PC-3 (cell line): ENCODE measurements at places on chromosomes 16 and 17. TPM values are rescaled to one million over a fixed set of nuclear protein-coding genes. Genes with fewer than 3 reads are reported as not detected.
A peak's percentile ranks its signal among the peaks of the same experiment; 100 is the strongest.

DNA sequence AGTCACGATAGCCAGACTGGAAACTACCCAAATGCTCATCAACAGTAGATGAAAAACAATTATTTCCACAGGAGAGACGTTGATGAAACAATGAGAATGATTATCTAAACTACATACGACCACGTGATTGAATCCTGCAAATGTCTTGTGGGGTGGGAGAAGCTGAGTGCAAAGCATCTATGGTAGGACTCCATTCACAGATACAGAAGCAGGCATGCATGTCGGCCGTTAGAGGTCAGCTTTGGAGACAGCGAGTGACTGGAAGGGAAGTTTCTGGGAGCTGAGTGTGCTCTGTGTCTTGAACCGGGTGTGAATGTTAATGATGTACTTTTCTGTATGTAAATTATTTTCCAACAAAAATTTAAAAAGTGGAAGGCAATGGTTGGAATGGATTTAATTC lies 71.5 kb upstream of the DNAJA2 start:
- DNase-seq: no peak

GRCh38 chr16:49183911-49184310 lies 97.7 kb downstream of the CBLN1 start:
- peak; percentile 52 for DNase-seq

- DNase-seq: no peak
Measured at GRCh38 chr17:27895123-27895895, 2.1 kb upstream of the LYRM9 start.

Gene ZPBP2
- not detected in 2 replicates for total RNA-seq

Gene HOXB6
- 9.5 and 11.3 TPM in 2 replicates for total RNA-seq

DNA sequence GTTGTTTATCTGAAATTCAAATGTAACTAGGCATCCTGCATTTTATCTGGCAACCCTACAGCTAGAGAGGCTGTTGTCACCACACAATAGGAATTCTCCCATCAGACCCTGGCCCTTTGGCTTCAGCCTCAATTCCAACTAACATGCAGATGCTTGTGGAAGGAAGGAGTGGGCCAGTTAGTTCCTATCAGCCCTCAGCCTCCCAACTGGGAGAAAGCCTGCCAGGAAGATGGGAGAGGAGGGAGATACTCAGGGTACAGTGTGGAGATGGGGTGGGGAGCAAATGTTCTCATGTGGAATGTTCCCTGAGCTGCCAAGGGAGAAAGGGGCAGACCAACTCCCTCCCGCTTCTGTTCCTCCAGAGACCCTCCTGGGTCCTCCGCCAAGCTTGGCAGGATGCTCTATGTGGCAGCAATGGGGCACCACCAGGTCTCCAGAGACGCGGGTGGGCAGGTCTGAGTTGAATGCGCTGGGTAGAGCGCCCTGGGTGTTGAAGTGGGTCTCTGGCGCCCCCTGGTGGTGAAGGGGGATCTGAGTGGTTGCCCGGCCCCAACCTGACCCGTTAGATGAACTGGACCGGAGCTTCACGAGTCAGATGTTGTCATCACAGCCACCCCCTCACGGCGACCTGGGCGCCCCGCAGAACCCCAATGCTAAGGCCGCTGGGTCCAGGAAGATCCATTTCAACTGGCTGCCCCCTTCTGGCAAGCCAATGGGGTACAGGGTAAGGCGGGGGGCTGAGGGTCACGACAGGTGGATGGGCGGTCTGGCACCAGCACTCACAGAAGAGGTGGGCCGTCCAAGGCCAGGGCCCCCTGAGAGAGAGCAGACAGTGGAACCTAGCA lies 15.2 kb downstream of the GALK1 start:
- DNase-seq: peak; percentile 79

DNA sequence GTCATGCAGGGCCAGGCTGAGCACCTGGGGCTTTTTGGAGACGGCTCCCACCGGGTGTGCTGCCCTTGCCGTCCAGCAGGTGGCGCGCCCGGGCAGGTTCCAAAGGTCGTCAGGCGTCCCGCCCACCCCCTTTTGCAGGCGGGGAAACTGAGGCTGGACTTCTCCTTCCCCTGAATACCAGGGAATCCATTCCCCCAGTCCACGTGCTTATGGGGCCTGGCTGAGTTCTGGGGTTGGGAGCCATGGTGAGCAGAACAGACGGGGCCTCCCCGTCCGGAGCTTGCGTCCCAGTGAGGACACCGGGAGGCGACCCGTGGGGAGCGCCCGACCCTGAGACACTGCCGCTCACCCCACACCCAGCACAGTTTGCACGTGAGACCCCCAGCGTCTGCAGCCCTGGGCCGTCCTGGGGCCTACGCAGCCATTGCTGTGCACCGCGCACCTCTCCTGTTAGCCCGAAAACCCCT lies 51.8 kb upstream of the JPH3 start:
- DNase-seq: peak; percentile 31

- DNase-seq: no peak
Measured at GRCh38 chr16:13517841-13518240, 402.1 kb upstream of the ERCC4 start.

GRCh38 chr17:18319604-18320256 lies 4.6 kb downstream of the SMCR8 start:
- DNase-seq: peak; percentile 61

DNA sequence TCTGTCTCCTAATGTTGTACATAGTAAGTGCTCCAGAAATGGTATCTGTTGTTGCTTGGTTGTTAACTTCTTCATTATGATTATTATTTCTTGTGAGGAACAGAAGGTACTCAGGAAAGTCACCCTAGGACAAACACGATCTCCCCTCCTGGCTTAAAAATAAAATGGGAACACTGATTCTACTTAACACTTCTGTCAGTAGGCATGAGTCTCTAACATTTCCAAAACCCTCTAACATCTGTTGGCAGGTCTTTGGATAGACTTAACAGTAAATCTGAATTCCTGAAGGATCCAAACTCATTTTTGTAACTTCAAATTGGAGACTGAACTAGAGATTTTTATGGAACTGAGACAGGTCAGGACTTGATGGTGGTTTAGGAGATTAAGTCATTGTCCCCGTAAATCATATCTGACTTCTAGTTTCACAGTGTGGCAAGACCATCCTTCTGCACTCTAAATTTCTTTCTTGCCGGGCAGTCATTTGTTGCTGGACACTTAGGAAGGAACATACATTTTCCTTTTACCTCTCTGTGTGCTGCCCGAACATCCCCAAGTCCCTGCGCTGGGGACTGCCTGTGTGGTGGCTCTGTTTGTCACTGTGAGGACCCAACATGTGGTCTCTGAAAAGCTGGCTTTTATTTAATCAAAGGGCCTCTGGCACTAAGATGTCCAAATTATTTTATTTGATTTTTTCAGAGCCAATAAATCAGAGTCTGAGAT lies 149.9 kb downstream of the NPIPB5 start:
- DNase-seq: no peak

DNA sequence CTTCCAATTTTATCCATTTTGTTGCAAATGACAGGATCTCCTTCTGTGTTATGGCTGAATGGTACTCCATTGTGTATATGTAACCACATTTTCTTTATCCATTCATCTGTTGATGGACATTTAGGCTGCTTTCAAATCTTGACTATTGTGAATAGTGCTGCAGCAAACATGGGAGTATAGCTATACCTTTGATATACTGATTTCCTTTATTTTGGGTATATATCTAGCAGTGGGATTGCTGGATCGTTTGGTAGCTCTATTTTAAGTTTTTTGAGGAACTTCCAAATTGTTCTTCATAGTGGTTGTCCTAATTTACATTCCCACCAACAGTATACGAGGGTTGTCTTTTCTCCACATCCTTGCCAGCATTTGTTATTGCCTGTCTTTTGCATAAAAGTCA lies 67.8 kb downstream of the BRIP1 start:
- DNase-seq: no peak

- DNase-seq: no peak
Measured at GRCh38 chr16:17396762-17397498, 73.8 kb downstream of the XYLT1 start.

DNA sequence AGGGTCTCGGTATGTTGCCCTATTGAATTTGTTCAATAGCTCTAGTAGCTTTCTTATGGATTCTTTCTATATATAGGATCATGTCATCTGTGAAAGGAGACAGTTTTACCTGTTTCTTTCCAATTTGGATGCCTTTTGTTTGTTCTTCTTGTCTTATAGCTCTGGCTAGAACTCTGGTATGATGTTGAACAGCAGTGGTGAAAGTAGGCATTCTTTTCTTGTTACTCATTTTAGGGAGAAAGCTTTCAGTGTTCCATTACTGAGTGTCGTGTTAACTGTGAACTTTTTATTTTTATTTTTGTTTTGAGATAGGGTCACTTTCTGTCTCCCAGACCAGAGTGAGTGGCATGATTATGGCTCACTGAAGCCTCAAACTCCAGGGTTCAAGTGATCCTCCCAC lies 21.2 kb downstream of the EFCAB5 start:
- DNase-seq: no peak

DNA sequence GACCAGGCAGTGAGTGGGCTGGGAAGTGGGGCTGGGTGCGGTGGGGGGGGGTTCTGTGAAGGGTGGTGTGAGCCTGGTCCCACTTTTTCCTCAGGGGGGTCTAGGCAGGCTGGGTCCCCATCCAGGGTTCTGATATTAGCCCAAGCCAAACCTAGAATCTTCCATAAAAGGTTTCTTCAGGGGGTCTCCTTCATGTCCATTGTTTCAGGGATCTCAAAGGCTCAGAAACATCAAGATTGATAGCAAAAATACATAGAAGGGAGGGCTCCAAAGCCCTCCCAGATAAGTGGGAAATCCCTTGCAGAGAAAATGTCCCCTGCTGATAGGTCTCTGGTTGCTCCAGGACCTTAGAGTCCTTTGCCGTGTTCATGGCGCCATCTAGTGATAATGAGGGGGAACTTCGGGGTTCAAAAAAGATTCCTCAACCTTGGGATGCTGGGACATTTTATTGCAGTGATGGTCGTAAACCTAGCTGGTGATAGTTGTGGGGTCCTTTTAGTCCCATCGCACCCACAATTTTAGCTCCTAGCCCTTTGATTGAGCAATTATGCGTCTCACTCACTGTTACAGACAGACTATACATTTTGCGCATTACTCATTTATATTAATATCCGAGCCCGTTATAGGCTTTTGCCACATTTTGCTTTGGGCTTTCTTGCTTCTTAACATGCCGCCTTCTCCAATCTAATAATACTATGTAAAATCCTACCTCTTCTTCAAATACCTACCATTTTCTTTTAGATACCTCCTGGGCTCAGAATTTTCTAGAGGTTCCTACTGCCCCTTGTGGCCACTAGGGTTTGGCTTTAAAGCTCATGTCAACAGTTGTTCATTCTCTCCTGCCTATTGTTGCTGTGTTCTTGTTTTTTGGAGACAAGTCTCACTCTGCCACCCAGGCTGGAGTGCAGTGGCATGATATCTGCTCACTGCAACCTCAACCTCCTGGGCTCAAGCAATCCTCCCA lies 35.1 kb downstream of the IGF2BP1 start:
- peak; percentile 94 for DNase-seq

GRCh38 chr16:68444056-68444657 lies 4.2 kb downstream of the SMPD3 start:
- DNase-seq: peak; percentile 52

- no peak for DNase-seq
Measured at GRCh38 chr16:51500306-51500705, 349.2 kb upstream of the SALL1 start.
